ENCODE measurements at places on chromosomes 7 and 10. TPM values are rescaled to one million over a fixed set of nuclear protein-coding genes. Genes with fewer than 3 reads are reported as not detected.

Gene SLC18A3
- total RNA-seq: not detected

Gene EIF3A
- total RNA-seq: 156 TPM

Gene SORBS1
- total RNA-seq: 0.18 TPM

Gene ZFAND4
- 3.4 TPM for total RNA-seq

Gene TRRAP
- total RNA-seq: 12.5 TPM

Gene COL26A1
- not detected for total RNA-seq

Gene MYL10
- total RNA-seq: not detected
